ENCODE measurements at places on chromosomes 1 and 21.

- no peak for DNase-seq
These were observed 102.0 kb downstream of the IER5 start for GRCh38 chr1:181190364-181191035.

GRCh38 chr1:14544319-14544718 lies 54.2 kb upstream of the KAZN start:
- no peak for DNase-seq

DNA sequence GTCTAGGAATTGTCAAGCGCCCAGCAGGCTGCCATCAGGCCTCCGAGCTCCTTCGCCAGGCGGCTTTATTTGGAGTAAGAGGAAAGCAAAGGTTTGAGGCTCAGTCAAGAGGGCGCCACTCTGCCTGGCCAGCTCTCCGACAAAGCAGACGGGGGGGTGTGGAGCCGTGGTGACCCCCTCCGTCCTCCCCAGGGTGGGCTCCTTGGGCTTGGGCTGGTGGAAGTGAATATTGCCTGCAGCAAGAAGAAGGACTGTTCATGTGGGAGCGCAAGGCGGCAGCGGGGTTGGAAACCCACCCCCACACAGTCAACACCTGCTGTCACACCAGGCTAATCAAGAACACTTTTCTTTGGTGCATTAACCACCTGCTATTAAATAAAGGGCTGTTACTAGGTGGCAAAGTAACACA lies 14.6 kb downstream of the EPHX1 start:
- DNase-seq: no peak

GRCh38 chr1:44507490-44508396 lies 102.7 kb downstream of the RNF220 start:
- no peak for DNase-seq

DNA sequence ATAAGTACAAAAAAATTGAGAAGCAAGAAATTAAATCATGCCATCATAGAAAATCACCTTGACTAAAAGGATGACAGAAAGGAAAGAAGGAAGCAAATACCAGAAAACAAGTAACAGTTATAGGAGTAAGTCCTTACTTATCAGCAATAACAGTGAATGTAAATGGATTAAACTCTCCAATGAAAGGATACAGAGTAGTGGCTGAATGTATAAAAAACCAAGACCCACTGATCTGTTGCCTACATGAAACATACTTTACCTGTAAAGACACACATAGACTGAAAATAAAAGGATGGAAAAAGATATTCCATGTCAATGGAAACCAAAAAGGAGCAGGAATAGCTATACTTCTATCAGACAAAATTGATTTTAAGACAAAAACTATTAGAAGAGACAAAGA lies 52.2 kb downstream of the RABGAP1L start:
- DNase-seq: no peak

DNA sequence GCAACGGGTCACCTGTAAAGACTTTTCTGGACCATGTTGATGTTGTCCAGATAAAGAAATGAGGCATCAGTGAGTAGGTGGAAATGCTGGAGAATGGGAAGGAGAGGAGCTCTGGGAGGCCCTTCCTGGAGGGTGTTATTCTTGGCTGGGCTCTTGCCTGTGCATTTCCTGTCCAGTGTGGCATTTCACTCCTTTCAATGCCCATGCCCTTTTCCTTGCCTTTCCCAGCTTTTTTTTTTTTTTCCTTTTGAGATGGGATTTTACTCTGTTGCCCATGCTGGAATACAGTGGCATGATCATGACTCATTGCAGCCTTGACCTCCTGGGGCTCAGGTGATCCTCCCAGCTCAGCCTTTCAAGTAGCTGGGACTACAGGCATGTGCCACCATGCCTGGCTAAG lies 11.8 kb downstream of the NOS1AP start:
- no peak for DNase-seq

DNA sequence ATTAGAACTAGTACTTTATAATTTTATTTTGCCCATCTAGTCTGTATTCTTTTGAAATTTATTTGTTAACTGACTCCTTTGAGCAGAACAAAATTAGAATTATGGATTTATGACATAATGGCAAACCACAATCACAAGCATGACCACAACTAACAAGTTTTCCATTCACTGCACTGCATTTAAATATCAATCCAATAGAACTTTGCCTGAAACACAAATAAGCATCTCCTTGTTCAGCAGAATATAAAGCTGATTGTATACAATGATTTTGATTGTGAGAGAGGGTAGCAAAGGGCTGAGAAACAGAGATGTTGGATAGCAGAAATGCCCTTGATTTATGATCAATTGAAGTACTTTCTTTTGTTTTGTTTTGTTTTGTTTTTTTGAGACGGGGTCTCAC lies 495.5 kb upstream of the RGS18 start:
- DNase-seq: no peak

DNA sequence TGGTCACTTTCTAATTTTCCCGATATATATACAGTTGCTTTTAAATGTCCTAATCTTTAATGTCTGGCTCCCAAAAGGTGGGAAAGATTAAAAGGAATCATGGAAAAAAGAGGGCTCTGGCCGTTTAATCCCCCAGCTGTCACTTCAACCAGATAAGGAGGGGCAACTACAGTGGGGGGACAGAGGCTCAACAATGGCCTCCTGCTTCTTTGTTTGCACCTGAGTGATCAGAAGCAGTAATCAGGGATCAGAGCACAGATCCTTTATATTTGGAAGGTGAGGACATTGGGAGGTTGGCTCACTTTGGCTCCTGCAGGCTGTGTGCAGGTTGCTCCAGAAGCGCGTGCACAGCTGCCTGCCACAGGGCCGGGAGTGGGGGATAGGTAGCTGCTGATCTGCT lies 212.8 kb downstream of the FMN2 start:
- DNase-seq: no peak

- DNase-seq: no peak
These were observed 47.2 kb downstream of the PTPRF start for GRCh38 chr1:43577655-43578542.

GRCh38 chr1:36722871-36723270 lies 240.2 kb upstream of the CSF3R start:
- no peak for DNase-seq

DNA sequence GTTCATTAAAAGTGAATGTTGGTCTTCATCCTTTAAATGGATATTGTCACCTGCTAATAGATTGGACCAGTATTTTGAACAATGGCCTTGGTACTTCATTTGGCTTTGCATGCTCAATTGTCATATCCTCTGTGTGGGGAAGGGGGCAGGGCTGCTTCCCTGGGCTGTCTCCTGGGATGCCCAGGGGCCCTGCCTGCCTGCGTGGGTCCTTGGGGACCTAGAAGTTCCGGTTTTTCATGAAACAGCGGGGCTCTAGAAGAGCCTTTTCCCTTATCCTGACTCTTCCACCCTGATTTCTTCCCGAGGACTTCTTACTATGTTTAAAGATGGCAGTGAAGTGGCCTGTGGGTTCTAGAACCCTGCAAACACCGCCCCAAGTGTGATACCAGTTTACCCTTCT lies 97.5 kb downstream of the DISC1 start:
- no peak for DNase-seq

GRCh38 chr1:201637282-201638079 lies 98.6 kb downstream of the NAV1 start:
- DNase-seq: no peak
